Stimulated activated CD4-positive, alpha-beta T cell treated with anti-CD3 and anti-CD28 coated beads, Interleukin-15, amount 100 ng/mL, for 48 hours (primary cell): ENCODE measurements at places on chromosomes 3 and 15.

DNA sequence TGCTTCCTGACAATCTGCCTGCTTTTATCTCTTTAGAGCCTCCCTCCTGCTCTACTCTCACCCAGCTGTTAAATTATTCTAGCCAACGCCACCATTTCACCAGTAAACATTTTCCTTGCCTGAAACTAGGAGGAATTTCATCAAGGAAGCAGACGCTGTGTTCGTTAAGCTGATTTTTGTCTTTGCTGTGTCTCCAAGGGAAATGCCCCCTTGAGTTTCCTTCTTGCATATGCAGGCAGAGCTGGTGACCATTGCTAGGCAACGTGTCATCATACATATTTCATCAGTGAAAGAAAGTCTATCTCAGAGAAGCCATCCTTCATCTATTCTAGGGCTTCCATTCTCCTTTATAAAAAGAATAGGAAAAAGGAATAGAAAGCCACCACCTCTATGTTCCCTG lies 87.0 kb upstream of the ST8SIA2 start:
- no peak for DNase-seq

DNA sequence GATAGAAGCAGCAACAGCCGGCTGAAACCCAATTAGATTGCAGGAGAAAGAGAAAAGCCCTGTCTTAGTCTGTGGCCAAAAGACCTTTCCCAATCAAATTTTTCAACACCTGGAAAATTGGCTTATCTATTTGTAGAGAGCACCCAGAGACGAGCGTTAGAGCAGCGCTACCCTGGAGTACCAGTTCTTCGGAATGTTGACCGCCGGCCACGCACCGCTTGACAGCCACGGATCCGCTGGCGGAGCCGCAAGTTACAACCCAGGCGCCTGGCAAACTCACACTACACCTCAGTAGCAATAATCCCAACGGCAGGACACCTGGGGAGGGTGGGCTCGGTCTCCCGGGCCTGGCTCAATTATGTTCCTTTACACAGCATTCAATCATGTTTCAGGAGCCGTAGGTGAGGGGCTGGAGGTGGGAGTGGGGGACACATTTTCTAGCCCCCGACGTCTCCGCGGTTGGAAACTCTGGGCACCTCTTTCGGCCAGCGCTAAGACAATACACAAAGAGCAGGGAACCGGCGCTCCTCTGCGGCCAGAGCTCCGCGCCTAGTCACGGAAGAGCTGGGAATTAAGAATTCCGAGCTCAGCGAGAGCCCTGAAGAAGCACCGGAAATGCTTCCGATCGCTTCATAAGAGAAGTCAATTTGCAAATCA lies 1.2 kb downstream of the MB21D2 start:
- no peak for DNase-seq

DNA sequence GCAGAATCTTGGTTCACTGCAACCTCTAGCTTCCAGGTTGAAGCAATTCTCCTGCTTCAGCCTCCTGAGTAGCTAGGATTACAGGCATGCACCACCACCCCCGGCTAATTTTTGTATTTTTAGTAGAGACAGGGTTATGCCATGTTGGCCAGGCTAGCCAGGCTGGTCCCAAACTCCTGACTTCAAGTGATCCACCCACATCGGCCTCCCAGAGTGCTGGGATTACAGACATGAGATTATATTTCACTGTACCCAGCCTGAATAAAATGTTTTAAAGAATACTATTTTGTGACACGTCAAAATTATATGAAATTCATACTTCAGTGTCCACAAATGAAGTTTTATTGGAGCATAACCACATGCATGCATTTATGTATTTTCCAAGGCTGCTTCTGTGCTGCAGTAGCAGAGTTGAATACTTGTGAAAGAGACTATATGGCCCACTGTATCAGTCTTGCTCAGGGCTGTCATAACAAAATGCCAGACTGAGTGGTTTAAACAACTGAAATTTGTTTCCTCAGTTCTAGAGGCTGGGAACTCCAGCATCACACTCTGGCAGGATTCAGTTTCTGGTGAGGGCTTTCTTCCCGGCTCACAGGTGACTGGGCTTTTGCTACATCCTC lies 77.2 kb downstream of the PRTG start:
- DNase-seq = no peak

DNA sequence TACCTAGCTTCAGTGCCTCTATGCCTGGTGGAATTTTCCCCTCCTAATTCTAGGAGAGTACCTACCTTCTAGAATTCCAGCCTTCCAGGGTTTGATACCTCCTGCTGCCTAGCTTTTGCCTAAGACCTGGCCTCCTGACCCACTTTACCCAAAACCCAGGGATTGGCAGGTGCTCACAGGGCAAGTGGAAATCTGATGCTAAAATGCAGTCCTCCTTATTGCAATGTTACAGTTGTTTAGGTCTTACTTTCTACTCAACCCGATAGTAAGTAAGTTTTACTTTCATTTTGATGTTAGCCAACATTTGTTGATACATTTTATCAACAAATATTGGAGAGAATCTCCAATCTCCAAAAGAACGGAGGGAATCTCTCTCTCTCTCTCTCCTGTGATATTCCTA lies 275.9 kb downstream of the DOCK3 start:
- no peak for DNase-seq

DNA sequence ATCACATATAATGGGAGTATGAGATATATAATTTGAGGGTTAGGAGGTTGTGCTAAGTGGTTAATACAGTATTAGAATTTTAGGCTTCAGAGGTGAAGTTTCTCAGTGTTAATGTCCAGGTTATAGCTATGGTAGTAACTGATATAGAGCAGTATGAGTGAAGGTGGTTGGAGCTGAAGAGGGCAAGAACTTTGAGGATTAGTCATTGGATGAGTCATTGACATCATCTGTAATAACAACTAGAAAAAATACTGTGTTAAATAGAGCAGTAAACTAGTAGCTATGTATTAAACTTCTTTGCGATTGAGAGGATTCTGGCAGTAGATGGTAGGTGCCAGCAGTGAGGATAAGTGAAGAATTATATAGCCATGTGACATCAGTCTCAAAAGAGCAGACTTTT lies 47.5 kb upstream of the EIF3J start:
- no peak for DNase-seq

DNA sequence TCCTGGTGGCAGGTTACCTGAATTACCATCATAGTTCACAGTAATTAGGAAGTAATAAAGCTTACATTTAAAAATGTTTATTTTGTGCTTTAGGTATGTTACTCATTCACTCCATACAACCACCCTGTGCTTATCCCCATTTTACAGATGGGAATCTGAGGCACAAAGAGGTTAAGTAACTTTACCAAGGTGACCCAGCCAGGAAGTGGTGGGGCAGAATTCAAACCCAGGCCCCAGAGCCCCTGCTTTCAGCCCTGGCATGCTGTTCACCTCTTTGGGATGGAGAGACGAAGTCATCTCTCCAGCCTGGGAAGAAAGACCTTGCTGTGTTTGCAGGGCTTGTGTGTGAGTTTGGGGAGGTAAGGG lies 285.6 kb upstream of the TPM1 start:
- no peak for DNase-seq

GRCh38 chr15:33960549-33960935 lies 7.8 kb upstream of the CHRM5 start:
- no peak for DNase-seq

GRCh38 chr3:171883893-171884279 lies 40.7 kb downstream of the TMEM212 start:
- DNase-seq = no peak

DNA sequence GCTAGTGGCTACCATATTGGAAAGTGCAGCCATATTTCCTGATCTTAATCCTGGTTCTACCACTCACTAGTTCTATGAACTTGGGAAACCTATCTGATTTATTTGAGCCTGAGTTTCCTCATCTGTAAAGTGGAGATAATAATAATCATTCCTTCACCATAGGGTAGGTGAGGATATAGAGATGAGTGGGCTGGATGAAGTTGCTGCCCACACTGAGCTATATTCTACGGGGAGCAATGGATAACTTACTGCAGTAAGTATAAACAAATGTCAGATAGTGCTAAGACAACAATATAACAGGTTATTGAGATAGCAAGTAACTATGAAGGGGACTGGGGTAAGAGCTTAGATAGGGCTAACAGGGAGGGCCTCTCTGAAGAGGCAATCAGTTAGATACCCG lies 251.5 kb upstream of the ADAMTS9 start:
- DNase-seq = no peak

GRCh38 chr3:127209155-127209839 lies 16.4 kb downstream of the PRR23E start:
- DNase-seq = no peak

DNA sequence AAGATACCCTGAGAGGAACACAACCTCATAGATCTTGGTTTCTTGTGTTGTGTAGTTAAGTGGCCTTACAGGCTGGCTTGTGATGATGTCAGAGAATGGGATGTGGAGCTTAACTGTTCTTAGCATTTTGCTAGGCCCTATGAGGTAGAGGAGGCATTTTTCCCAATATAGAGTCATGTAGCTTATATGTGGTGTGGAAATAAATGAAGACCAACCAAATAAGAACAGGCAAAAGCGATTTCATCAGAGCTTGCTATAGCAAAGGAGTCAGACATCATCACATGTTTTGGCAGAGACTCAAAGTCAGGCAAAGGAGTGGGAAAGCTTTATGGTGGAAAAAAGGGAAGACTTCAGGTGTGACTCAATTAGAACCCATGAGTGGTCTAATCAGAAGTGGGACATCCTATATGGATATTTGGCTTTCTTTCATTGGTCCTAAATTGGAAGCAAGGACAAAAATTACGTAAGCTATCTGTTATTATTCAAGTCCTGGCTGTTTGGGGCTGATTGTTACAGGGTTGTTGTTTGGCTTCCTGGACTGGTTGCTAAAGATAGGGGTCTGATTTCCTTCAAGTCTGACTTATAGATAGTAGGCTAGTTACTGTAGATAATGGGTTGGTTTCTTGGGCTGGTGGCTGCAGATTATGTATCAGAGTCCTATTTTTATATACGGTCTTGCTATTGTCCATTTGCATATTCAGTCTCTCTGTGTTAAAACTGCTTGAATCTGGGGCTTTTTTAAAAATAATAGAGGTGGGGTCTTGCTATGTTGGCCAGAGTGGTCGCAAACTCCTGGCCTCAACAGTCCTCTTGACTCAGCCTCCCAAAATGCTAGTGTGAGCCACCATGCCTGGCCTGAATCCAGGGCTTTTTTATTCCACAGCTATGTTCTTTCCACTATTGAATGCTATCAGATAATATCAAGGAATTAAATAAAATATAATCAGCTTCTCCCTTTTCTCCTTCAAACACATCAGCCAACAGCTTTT lies 30.3 kb upstream of the SETD2 start:
- DNase-seq = no peak

GRCh38 chr15:40960151-40960885 lies 7.0 kb downstream of the CHAC1 start:
- DNase-seq = no peak

DNA sequence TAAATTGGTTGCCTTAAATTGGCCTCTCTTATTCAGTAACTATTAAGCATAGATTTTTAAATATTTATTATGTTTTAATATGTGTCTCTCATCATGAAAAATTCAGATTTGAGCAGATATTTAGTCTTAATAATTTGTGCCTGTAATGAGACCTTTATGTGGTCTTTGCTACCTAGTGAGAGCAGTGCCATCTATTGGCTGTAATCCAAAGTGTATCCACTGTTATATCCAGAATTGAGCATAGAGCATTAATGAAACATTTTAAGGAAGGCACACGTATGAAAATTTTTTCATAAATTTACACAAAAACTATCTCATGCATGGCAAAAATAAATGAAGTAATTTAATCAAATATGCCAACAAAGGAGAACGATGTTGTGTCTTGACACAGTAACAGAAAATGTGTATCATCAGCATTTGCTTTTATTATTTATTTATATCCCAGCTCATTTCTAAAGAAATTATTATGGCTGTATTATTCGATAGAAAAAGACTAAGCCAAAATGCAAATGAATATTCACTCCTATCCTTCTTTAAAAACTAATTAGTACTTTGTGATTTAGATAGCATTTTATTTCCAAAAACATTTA lies 203.5 kb downstream of the RSRC1 start:
- DNase-seq = no peak

GRCh38 chr3:43288366-43288765 lies 2.0 kb downstream of the SNRK start:
- no peak for DNase-seq

GRCh38 chr3:52062505-52062904 lies 6.1 kb upstream of the DUSP7 start:
- DNase-seq = no peak
